ENCODE measurements at places on chromosomes 4 and X.

DNA sequence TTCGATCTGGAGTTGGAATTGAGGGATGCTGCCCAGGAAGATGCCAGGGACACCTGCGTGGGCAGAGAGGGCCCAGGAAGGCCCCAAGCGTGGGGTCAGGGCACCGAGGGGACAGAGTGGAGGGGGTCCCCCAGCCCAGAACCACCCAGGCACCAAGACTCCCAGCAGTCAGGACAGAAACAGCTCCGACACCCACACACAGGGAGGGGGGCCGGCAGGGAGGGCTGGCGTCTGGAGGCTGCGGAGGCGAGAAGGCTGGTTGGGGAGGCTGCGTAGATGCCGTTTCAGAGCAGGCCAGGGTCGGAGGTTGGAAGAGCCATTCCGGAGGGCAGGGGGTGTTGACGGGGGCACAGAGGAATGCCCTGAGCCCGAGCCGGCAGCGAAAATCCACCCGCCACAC lies 23.6 kb downstream of the ATP5ME start:
- DNase-seq: no peak

DNA sequence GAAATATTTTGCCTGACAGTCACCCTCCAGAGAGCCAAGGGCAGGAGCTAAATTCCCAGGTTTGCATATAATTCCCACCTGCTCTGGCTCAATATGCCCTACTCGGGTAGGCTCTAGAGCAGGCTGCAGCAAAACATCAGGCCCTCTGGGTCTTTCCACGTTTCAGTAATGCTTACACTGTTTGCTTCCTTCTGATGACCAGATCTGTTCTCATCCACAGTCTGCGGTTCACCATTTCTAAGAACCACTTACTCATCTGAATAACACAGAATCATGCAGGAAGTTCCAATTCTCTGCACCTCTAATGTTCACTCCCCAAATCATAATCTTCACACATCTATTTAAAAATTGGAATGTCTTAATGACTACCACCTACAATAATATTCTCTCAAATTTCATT lies 141.4 kb downstream of the PPP3CA start:
- DNase-seq: no peak

DNA sequence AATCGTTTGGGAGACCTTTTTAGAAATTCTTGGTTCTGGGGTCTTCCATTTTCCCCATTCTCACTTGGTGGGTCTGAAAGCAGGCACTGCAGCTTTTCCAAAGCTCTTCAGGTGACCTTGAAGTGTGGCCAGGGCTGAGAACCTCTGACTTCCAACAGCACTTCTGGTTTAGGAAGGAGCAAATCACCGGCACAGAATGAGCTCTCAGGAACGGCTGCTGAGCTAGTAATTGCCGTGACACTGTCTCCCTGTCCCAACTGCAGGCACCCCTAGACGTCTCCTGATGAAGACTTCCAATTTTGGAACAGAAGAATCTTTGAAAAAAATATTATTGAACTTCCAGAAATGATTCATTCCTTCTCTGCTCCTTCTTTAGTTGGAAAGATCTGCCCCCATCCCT lies 31.3 kb downstream of the CD38 start:
- DNase-seq: no peak

- no peak for DNase-seq
Measured at GRCh38 chr4:163958751-163959150, 464.3 kb downstream of the TMA16 start.

GRCh38 chr4:110106931-110107296 lies 91.5 kb downstream of the ELOVL6 start:
- DNase-seq: no peak

DNA sequence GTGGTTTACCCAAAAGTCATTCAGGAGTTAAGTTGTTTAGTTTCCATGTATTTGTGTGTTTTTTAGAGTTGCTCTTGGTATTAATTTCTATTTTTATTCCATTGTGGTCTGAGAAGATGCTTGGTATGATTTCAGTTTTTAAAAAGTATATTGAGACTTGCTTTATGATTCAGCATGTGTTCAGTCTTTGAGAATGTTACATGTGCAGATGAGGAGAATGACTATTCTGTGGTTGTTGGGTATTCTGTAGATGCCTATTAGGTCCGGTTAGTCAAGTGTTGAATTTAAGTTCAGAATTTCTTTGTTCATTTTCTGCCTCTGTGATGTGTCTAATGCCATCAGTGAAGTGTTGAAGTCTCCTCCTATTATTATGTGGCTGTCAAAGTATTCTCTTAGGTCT lies 249.4 kb downstream of the ARHGAP10 start:
- no peak for DNase-seq

- no peak for DNase-seq
Measured at GRCh38 chr4:91226867-91227266, 1076.9 kb upstream of the GRID2 start.

DNA sequence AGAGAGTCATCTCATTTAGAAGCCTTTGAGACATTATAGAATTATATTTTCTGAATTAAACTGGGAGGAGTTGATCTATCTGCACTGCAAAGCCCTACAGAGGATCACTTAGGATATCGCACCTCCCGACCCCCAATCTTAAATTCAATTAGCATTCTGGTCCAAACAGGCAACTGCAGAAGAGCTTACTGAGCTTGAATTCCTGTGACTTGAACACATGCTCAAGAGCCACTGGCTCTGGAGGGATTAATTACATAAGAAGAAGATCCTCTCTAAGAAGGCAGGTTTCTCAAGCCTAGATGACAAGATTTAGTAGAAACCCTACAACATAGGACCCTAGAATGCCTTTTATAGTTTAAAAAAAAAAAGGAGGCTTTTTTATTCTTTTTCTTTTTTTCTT lies 548.9 kb downstream of the ARAP2 start:
- DNase-seq: no peak

DNA sequence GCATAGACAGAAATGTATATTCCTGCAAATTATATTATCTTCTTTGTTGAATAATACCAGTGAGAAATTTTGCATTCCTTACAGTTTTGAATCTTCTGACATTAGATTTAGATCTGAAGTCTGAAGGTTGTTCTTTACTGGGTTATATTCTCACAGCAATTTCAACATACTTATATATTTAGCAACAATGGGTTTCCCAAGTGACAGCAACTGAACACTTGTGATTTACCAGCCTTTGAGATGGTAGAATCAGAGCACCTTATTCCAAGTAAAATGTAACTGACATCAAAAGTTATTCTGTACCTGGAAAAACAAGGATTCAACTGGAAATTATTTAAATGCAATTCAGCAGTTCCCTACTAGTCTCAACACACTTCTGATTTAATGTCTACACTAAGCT lies 66.0 kb downstream of the RELL1 start:
- no peak for DNase-seq

DNA sequence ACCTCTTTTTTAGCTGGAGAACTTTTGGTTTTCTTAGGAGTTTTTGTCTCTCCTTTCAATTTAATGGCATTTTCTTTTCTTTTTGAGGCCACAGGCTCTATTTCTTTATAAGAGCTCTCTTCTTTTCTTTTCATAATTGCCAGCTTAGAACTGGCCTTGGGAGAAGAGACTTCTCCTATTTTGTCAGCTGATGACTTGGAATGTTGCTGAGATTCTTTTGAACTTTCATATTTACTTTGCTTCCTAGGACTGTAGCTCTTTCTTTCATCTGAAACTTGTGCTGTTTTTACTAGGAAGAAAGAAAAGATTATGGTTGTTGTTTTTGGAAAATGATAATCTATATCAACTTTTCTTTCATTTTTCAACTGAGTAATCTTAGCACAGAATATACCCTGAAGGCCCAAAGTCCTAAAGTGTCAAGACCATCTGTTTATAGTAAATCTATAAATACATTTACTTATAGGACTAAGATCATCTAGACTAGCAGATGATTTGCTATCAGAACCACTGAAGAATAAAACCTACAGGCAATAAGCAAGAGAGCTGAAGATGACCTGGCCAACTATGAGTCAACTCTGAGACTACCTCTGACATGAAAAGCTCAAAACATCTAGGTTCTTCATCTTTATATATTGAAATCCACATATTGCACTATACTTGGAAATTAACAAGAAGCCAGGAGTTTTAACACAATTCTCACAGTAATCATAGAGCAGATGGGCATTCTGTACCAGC lies 45.6 kb downstream of the RFC1 start:
- DNase-seq: no peak

DNA sequence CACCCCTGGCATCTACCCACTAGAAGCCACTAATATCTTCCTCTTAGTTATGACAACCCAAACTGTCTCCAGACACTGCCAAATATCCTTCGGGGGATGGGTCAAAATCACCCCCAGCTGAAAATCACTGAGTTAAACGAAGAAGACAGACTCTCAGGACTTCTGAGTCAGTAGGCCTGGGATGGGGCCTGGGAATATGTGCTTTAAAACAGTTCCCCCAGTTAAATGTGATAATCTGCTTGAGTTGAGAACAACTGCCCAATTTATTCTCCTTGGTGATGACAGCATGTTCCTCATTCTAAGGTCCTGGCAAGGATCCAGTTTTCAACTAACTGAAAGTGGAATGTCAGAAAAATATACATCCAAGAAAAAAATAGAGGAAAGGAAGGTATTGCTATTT lies 52.4 kb downstream of the CBLL2 start:
- no peak for DNase-seq

DNA sequence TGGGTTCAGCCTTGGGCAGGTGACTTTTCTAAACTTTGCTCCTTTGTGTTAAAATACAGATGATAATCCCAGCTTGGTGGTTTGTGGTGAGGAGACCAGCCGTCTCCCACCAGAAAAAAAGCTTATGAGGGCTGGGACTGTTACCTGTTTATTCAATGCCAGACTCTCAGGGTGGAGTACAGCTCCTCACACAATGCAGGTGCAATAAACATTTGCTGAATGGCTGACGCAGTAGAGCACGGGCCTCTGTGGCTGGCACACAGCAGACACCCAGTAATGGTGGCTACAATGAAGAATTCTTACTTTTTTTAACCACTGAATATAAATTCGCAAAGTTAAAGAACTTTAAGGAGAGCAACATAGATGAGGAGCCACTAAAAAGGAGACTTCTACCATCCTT lies 30.2 kb downstream of the BEND4 start:
- no peak for DNase-seq

DNA sequence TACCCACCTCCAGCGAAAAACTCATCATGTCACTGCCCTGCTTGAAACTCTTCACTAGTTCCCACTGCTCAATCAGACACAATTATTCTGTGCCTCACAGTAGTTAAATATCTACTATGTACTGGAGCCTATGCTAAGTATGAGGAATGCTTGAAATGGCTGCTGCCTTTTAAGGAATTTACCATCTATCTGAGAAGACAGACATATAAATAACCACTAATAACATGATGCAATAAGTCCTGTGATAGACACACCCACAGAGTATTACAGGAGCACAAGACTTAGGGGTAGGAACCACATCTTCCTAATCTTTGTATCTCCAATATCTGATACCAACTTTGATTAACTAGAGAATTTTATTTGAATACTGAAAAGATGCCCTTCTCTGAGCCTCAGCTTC lies 21.1 kb downstream of the SLC25A53 start:
- no peak for DNase-seq

DNA sequence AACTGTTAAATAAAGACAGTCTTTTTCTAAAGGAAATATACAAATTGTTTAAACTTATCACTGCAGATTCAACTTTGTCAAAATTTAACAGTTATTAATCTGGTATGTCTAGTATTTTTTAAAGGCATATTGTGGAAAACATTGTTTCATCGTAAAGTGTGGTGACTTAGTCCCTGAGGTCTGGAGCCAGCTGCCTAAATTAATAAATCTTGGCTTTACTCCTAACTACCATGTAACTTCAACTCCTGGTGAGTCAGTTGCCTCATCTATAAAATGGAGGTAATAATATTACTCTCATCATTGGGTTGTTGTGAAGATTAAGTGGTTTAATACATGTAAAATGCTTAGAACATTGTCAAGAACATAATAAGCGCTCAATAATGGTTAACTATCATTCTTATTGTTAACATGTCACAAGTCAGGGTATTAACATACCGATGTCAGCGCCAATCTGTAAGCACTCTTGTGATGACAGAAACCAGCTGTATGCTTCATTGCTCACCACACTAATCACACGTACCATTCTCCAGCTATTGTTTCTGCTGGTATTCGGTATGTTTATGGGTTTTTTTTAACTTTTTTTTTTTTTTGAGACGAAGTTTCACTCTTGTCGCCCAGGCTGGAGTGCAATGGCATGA lies 14.1 kb upstream of the SMIM43 start:
- DNase-seq: no peak

- DNase-seq: peak; percentile 21
Measured at GRCh38 chr4:5863461-5864113, 29.3 kb downstream of the CRMP1 start.

DNA sequence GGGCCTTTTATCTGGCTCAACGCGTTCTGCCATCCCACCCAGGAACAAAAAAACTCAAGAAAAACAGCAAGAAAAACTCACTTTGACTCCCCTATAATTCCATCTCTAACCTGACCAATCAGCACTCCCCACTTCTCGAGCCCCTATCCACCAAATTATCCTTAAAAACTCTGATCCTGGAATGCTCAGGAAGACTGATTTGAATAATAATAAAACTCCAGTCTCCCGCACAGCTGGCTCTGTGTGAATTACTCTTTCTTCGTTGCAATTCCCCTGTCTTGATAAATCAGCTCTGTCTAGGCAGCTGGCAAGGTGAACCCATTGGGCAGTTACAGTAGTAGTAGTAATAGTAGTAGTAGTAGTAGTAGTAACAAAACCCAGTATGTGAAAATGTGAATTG lies 165.7 kb upstream of the CASK start:
- no peak for DNase-seq

DNA sequence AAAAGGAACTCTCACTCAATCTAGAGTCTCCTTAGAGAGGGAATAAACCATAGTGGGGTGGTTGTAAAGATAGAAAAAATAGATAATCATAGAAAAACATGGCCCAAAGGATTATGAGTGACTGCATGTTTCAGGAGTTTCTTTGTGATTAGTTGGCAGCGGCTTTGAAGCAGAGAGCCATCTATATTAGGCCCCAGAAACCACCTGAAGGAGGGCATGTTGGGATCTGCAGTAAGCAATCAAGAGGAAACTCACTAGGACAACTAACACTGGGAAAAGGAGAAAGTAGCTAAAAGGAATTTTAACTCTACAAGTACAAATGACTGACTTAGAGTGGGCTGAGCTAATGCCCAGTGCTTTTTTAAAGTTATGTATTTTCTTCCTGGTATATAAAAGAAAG lies 269.2 kb upstream of the NRK start:
- no peak for DNase-seq

GRCh38 chr4:172055498-172055897 lies 242.3 kb downstream of the GALNTL6 start:
- DNase-seq: no peak

Data from stimulated activated CD4-positive, alpha-beta T cell treated with anti-CD3 and anti-CD28 coated beads, TNF-alpha, amount 100 ng/mL, for 4 hours (primary cell).